ENCODE measurements at places on chromosomes 13 and 19.

DNA sequence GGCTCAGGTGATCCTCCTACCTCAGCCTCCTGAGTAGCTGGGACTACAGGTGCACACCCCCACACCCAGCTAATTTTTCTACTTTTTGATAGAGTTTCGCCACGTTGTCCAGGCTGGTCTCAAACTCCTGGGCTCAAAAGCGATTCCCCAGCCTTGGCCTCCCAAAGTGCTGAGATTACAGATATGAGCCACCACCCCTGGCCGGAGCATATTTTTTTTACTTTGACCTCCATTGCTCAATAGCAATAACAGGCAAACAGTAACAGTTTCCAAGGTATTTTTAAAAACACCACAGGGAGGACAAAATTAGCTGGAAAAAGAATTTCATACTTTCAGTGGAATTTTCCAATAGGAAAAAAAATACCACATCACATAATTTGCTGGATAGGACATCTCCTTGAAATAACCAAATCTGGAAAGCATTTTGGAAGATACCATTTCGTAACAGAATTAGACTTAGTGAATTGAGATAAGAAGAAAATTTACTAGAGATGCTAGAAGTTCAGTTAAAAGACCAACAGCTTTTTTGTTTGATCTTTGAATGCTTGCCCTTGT, 5.2 kb downstream of the DUXA start:
- no peak for DNase-seq

- DNase-seq: no peak
Measured at GRCh38 chr13:26168237-26168814, 53.8 kb downstream of the RNF6 start.

GRCh38 chr13:51721496-51721895, 82.5 kb downstream of the DHRS12 start:
- no peak for DNase-seq

DNA sequence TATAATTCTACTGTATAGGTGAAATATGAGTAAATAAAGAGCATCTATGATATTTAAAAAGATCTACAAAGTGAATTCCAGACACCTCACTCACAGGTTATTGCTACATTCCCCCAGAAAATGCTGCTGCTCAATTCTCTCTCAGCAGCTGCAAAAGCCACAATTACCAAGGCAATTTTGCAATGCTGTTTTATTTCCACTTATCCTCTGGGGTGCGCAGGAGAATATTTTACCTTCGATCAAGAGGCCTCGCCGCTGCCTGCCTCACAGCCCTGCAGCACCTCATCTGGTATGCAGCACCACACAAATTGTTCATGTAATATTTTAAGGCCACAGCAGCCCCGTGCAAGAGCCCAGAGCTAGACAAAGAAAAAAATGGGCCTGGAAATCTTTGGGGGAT, 333.2 kb downstream of the DNAJC15 start:
- no peak for DNase-seq

- DNase-seq: no peak
Measured at GRCh38 chr13:50521831-50522149, 321.7 kb downstream of the DLEU7 start.

DNA sequence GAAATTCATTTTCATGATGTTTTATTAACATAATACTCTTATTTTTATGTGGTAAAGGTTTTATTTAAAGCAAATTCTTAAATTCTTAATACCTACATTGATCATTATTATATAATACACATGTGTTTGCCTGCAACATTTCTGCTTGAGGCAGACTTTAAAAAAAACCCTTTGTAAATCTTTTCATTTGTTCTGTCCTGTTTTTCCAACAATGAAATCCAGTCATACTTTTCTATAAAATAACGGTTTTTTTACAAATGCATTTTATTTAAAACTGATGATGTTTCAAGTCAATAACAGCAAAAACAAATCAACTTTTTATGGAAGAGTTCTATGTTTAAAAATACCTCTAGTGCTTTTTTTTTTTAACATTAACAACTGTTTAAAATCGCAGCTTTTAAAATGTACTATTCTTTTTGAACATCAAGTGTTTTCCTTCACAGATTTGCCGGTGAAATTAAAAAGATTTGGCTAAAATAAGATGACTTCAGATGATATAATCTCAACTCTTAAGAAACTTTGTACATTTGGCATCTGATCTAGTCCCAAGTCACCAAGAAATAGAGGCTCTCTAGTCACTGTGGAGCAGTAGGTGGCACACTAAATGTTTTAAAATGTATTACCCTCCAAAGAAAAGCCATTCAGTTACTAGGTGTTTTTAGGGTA, 5.1 kb downstream of the POU4F1 start:
- DNase-seq: no peak

DNA sequence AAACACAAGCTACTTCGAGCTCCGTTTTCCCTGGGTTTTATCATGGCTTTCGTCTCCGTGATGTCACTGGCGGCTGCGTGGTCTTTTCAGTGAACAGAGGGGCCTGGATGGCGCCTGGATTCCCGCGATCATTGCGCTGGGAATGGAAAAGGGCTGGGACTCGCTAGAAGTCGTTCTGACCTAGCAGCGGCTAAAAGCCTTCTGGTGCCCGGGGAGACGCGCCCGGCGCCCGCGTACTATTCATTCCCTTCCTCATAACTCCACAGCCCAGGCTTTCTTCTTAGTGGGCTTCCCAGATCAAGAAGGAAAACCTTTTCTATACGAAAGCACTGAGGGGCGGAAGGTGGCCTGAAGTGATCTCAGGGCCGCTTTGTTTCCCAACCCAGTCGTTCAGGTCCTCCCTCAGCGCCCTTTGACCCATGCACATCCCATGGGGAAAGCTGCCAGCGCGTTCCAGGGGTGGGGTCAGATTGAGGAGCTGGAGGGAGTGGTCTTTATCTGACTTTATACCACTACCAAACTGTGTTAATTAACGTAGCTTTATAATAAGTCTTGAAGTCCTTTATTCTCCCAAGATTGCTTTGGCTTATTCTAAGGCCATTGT, 96.6 kb downstream of the ELF1 start:
- DNase-seq: no peak

GRCh38 chr13:39091586-39091985, 53.3 kb downstream of the NHLRC3 start:
- no peak for DNase-seq

DNA sequence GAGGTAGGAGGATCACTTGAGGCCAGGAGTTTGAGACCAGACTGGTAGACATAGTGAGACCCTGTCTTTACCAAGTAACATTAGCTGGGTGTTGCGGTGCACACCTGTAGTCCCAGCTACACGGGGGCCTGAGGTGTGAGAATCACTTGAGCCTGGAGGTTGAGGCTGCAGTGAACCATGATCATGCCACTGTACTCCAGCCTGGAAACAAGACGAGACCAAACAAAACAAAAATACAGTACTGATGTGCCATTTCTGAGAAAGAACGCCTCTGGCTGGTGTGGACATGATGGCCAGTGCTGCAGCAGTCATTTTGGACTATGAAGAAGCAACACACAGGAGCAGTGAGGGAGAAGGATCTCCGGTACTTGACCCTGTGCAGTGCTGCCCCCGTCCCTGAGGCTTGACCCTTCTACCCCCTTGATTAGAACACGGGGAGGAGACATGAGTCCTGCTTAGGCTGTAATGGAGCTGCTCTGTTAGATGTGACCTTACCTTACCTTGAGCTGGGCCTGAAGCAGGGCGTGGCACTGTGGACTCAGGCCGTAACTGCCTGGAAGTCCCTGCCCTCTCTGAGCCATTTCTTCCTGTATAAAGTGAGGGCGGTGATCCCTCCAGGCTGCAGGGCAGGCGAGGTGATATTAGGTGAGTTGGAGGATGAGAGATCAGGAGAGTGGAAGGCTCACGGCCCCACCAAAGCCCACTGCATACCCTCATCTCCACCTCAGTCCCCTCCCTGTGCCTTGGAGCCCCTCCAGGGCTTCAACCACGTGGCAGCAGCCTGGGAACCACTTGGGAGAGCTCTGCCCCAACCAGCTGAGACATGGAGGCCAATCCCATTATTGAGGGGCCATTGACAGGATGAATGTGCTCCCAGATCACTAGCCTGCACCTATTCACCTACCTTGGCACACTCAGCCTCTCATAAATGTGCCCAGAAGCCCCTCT, 5.9 kb downstream of the RPL18A start:
- DNase-seq: no peak

GRCh38 chr19:29492769-29493168, 33.0 kb upstream of the VSTM2B start:
- no peak for DNase-seq

DNA sequence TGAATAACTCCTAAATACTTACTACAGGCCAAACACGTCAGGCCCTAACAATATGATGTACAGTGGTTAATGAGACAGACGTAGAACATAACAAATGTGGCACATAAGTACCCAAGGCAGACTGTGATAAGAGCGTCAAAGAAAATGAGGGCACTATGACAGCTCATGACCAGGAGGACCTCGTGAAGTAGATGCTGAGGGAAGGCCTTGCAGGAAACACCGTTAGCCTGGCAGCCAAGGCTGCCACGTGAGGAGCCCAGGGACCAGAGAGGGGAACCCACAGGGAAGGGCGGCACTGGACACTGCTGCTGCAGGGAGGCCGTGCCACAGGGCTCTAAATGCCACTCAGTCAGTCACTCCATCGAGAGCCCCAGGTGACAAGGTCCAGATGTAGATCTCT, 5.7 kb downstream of the TUBGCP3 start:
- DNase-seq: no peak

DNA sequence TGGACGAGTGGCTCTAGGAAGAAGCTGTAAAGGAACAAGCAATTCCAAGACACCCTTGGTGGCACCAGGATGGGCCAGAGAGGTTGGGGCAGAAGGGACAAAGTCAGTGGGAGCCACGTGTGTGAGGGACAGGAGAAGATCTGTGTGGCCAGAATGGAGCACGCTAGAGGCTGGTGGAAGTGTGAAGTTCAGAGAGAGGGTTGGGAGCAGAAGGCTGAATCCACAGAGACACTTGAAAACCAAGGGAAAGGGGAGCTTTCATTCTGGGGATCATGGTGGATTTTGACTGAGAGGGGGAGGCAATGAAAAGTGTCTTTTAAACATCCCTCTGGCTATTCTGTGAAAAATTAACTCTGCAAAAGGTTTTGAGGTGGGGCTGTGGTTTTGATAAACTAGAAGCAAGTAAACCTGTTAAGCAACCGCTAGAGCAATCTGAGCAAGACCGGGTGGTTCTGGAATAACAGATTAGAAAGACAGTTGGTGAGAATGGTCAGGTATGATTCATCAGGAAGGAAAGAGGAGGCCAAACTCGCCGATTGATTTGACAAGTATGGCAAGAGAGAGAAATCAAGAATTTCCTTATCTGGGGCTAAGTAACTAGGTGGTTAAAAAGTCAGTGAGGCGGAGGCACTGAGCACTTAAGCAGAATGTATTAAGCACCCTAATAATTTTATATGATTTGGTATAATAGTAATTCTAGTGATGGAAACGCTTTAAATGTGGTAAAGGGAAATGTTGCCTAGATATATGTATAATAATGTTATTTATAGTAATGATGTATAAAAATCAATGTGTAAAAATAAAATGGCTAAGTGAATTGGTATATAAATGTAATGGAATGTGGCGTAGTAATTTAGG, 140.0 kb downstream of the MYO16 start:
- DNase-seq: no peak

DNA sequence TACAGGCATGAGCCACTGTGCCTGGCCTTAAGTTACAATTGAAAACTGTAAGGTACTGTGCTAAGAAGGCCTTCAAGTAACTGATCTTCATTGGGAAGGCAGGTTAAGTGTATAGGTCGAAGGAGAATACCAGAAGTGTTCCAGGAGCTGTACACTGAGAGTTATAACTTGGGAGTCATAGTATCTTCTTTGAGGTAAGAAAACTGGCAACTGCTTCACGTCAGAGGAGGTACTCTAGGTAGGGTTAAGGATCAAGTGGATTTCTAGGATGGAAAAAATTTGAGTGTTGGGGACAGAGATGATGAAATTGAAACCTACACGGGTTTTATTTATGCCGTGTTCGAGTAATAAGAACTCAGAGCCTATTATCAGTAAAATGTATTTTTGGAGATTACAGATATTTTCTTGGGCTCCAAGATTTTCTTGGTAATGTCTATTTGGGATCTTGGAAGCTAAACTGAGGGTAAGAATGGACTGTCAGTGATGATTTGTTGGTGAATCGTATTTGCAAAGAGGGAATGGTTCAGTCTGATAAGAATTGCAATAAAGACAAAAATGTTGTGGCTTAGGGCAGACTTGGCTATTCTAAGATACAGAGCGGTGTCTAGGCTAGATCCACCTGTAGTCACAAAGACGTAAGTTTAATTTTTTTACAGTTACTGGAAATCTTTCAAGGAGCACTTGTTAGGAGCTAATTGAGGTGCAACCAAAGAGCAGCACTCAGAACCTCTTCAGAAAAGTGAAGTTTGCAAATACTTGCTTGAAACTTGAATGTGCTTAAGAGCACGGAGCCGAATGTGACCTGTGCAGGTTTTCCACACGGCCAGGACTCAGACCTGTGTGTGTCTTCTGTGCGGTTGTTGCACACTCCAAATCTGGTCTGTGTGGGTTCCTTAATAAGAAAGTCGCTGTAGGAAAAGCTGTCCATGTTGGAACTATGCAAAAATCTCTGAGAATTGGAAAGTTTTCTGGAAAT, 102.5 kb downstream of the URI1 start:
- no peak for DNase-seq

- DNase-seq: no peak
Measured at GRCh38 chr13:30720172-30720869, 15.0 kb upstream of the ALOX5AP start.

DNA sequence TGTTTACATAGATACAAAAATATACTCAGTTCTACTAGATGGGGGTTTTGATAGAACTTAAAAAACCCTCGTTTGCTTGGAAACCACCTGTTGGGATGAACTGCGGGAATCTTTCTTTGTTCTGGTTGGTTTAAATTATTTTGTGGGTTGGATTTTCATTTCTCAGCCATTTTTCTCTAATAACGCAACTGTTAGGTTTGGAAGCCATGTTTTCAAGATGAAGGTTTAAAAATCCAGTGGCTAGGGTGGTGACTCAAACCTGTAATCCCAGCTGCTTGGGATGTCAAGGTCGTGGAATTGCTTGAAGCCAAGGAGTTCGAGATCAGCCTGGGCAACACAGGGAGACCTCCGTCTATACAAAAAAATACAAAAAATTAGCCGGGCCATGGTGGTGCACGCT, 1.6 kb downstream of the URI1 start:
- DNase-seq: no peak

DNA sequence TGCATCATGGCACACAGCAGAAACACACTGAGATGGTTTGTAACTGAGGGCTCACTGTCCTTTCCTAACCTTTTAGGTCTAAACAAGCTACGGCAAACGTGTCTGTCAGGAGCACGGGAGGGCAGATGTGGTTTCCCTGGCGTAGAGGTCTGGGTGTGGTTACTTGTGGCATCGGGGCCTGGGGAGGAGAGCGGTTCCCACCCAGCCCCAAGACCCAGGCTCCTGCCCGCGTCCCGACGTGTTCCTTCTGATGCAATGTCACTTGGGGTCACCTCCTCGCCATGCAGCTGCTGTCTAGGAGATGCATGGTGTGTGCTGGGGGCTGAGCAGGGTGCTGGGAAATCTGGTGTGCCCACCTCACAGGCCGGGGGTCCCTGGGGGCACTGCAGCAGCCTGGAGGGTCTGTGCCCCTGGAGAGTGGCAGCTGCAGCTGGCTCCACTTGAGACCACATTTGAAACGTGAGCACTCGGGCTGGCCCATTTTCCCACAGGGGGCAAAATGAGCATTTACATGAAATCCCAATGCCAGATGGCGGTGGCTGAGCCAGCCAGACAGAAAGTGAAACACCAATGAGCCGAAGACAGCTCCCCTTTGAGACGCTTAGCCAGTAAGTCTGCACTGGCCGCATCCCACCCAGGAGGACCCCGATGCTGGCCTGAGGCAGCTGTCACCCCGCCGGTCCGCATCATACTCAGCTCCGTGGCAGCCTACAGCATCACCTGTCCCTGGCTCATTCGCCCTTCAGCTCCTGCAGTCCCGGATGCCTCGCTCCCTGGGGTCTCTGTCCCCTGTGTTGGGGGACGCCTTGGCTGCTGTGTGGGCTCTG, 22.3 kb upstream of the MYDGF start:
- DNase-seq: no peak

GRCh38 chr19:934865-935479, 9.1 kb downstream of the ARID3A start:
- no peak for DNase-seq
